ENCODE measurements at places on chromosomes 5 and 9. TPM values are rescaled to one million over a fixed set of nuclear protein-coding genes. Genes with fewer than 3 reads are reported as not detected.

FCHO2 gene
- 12.1 TPM for polyA plus RNA-seq

SH3PXD2B gene
- polyA plus RNA-seq, result 16.6 TPM

DMRT3 gene
- 0.17 TPM for polyA plus RNA-seq

NPDC1 gene
- 2.1 TPM for polyA plus RNA-seq

TXNDC8 gene
- polyA plus RNA-seq, result not detected

All from ovary (tissue), 10 donors.